Stomach (tissue), 19 donors: ENCODE measurements at places on chromosomes 2 and 18.

- DNase-seq: no peak
These were observed 126.6 kb upstream of the RMDN2 start for GRCh38 chr2:37798315-37799005.

- no peak for DNase-seq
These were observed 54.9 kb downstream of the VRK2 start for GRCh38 chr2:58101500-58101899.

- no peak for DNase-seq
These were observed 95.6 kb upstream of the TMEM178A start for GRCh38 chr2:39570130-39570555.

DNA sequence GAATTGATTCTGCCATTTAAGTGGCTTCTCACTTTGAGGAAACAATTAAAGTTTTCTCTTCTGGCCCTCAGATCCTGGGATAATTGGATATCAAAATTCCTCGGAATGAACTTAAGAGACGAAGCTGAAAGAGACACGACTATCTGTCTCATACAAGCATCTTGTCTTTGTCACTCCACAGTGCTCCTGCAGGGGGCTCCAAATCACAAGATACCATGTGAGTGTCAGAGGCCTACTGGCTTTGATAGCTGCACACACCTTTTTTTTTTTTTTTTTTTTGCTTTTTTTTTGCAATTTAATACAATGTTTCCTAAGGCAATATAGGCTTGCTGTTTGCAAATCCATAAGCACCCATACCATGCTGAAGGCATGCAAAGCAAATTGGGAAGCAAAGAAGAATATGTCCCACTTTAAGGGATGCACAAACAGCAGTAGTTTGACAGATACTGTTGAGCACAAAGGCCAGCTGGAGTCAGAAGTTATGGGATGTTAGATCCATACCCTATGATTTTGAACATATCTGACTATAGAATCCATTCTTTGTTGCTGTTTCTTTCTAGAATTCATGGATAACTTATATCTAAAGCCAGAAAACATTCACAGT is 109.0 kb upstream of the CBLN2 start:
- DNase-seq: peak; percentile 45

- DNase-seq: peak; percentile 41
These were observed 286.5 kb upstream of the SYT4 start for GRCh38 chr18:43563780-43564179.

GRCh38 chr2:78476619-78477229 is 548.8 kb upstream of the REG3G start:
- DNase-seq: no peak

GRCh38 chr2:116733699-116734098 is 1080.8 kb upstream of the DDX18 start:
- DNase-seq: peak; percentile 9

DNA sequence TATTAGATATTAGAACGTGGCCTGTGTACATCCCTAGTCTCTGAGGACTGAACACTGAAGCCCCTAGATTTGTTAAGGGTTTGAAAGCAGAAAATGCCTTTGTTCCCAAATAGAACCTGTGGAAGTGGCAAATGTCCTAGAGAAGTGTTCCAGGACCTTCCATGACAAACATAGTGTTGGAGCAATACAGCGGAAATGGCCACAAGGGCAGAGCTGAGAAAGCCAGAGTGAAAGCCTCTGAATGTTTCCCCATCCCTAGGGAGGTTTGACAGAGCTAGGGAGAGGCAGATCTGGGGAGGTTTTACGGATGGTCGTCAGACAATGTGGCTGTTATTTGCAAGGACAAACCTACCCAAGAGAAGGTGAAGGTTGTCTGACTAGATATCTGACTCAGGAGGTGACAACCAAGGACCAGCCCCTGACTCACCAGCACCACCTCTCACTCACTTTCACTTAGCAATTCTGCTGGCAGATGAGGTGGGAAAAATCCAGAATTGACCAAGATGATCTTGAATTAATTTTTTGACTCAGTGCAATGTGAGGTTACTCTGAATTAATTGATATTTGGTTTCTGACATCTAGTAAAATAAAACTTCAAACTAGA is 24.1 kb downstream of the RBM43 start:
- DNase-seq: no peak

DNA sequence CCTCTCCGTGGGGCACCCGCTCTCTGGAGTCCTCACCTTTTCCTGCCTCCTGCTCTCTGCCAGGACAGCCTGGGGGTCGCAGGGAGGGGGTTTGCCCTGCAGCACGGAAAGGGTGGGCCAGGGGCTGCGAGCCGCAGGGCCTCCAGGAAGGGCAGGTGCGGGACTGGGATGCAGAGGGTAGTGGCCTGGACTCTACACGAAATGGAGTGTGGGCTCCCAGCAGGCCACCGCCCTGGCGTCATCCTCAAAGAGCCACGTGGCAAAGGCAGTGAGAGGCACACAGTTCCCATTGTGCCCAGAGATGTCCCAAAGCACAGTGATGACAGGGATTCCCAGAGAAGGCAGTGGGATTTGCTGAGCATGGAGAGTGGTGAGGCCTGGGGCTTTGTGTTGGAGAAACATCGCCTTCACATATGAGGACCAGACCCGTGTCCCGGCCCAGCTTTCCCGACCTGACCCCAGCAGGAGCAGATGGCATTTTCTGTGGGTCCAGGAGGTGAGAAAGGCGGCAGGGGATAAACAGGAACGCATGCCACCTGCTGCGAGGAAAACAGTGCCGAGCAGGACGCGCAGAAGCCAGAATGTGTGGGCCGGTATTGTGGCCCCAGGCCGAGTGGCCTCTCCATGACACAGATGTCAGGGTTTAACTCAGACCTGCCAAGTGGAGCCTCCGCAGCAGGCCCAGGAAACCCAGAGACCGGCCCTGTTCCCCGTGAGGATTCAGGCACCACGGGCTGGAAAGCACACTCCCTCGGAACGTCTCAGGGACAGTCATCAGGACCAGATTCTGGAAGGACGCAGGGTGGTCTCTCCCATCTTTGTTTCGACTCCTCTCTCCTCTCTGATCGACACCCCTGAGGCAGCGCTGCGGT is 855.5 kb upstream of the SALL3 start:
- DNase-seq: no peak

DNA sequence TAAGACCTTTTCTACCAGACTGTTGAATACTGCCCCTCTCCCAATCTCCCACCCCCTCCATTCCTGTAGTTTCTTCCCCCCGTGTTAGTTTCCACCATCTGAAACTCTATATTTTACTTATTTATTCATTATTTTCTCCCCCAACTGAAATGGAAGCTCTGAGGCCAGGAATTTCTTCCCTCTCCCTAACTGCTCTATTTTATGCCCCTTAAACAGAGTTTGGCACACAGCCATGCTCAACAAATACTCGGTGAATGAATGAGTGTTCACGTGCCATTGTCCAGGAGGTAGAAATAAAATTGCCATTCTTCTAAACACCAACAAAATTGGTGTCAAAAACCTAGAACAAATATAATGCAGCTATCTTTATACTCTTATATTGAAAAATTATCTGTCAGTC is 5.6 kb downstream of the ITGB1BP1 start:
- no peak for DNase-seq

- peak; percentile 9 for DNase-seq
These were observed 8.6 kb downstream of the ERFE start for GRCh38 chr2:238167344-238167715.

DNA sequence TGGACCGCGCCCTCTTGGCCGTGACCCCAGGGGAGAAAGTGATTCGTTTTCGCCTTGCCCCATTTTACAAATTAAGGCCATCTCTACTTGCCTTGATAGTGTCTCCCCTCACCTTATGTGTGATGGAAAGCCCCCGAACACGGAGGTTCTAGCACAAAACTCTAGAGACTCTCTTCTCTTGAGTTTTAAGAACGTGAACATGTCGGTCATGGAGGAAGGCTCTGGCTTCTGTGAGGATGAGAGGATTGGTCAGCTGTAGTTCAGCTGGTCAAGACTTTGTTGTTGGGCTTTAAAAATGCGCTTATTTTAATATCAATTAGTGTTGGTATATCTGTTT is 828 bp downstream of the DYNC1I2 start:
- DNase-seq: no peak

DNA sequence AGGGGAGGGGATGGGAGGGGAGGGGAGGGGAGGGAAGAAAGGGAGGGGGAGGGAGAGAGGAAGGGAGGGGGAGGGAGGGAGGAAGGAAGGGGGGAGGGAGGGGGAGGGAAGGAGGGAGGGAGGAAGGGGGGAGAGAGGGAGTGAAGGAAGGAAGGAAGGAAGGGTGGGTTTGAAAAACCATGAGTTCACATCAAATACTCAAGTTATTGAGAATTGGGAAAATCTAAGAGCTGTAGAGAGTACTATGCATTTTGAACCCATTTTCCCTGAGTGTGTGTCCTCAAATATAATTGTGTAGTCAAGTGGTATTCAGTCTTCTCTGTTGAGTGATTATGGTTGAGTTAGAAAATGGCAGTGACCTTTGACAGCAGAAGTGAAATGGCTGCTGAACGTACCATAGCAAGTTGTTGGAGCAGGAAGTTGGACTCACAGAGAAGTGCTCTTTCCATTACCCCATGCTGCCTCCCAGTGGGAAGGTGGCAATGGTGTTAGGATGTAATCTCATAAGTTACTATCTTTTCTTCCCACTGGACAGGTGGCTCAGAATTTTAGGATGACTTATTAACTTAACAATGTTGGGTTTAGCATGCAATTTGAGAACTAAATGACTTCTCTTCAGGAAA is 214.6 kb downstream of the SETBP1 start:
- peak; percentile 57 for DNase-seq

DNA sequence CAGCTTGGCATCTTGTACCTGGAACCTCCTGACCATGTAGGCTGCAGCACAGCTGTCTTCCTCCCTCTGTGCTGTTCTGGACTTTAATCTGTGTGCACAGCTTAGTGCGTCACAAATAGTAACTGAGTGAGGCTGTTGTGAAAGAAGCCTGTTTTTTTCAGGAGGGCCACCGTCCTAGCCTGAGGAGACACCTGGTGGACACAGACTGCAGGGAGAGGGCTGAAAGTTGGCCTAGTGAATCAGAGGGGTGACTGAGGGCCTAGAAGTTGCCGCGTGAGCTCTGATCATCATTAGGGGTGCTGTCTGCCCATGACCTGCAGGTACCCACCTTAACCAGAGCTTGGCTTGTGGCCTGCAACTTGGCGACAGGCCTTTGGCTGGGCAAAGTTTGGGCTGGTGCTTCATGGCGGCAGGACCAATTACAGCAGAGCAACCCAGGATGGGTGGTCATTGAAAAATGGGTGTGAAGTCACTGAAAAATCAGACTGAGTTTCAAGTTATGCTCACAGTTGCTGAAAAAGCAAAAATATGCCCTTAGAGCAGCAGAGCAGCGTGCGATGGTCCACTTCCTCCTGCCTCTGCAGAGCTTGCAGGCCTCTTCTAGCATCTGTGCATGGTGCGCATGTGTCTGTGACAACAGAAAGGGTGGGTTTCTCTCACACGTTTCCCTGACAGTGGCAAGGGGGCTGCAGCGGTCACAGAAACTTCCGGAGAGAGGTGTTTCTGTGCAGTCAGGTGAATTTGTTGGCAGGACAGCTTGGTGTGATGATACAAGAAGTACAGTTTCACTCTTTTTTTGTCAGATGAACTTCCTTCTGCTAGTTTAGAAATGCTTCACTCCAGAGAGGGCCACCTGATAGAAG is 9.6 kb downstream of the GDF7 start:
- peak; percentile 60 for DNase-seq

- DNase-seq: no peak
These were observed 565.1 kb downstream of the ARHGAP15 start for GRCh38 chr2:143694335-143694734.

DNA sequence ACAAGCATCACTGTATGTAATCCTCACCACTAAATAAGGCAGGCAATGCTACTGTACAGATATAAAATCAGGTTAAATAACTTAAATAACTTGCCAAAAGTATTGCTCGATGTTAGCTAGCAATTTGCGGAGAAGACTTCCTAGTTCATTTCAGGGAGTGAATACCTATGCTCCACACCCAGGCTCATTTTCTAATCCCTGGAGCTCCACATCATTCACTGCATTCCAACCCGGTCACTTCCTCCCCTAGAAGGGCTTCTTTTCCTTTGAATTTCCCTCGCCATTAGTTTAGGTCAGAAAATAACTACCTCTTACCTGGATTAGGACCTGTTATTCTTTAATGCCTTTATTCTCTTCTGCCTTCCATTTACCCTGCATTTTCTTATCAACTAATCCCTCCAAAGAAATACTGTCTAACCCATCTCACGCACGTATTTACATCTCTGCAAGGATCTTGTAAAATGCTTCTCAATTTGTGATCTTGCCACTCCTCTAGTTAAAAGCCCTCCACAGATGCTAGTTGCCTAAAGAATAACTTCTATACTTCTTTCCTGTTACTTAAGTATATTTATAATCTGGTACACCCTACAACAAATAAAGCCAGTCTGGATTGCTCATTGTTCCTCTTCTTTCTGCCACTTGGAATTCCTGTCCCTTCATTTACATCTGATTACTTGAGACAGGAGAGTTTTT is 599.8 kb downstream of the NRXN1 start:
- DNase-seq: no peak

DNA sequence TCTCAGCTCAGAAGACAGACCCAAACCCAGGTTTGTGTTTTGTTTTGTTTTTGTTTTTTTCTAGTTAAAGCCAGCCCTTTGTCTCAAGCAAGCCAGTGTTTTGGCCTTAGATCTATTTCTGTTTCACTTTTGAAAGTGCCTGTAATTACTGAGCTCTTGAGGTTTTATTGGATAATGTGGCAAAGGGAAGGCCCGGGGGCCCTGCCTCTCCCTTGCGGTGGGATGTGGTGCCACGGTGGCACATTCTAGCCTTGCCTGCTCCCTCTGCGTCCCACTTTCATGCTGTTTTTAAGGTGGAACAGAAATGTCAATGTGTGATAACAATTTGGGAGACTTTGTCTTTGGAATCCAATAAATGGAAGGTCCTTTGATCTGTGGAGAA is 2.5 kb downstream of the HPCAL1 start:
- no peak for DNase-seq

DNA sequence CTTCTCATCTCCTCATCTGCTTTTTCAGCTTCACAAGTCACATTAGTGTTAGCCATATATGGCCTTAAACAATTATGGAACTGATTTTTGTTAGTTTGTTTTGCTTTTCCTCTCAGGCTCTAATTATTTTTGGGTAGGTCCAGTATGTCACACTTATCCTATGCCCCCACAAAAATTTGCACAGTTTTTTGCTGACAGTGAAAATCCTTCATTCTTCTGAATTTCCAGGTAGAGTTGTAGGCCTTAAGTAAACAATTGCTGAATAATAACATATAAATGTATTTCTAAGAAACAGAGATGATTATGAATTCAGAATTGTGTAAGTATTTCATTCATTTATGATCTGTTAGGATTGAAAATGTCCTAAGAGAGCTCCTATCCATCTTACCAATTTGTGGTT is 8.6 kb upstream of the SERPINB10 start:
- no peak for DNase-seq

DNA sequence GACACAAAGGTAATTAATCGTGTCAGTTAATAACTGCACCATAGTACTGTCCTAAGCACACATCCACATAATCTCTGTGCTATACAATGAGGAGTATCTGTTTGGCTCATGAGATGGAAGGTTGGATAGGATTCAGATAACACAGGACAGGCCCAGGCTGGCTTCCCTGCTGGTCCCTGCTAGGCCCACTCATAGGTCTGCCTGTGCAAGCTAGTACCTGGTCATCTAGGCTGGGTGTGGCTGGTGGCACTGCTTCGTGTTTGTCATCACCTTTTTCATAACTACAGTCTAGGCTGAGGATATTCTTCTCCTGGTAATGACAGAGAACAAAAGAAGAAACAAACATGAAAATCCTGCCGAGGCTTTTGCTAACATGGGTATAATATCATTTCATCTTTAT is 392.8 kb downstream of the TRIB2 start:
- DNase-seq: no peak

GRCh38 chr2:219490186-219490585 is 8.5 kb upstream of the GMPPA start:
- DNase-seq: no peak

- DNase-seq: no peak
These were observed 27.8 kb upstream of the CREB1 start for GRCh38 chr2:207501802-207502576.

GRCh38 chr2:201126308-201127151 is 10.6 kb downstream of the CFLAR start:
- peak; percentile 51 for DNase-seq
